Fibroblast of skin of left quadriceps (primary cell): ENCODE measurements at places on chromosomes 16 and 17.

DNA sequence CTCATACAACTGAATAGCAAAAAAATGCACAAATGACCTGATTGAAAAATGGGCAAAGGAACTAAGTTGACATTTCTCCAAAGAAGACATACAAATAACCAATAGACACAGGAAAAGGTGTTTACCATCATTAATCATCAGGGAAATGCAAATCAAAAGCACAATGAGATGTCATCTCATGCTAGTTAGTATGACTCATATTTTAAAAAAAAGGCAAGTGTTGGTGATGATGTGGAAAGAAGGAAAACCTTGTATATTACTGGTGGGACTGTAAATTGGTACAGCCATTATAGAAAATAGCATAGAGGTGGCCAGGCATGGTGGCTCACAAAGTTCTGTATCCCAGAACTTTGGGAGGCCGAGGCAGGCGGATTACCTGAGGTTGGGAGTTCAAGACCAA, 232.5 kb upstream of the ZFHX3 start:
- DNase-seq: no peak

- peak; percentile 11 for DNase-seq
Measured at GRCh38 chr17:64028874-64029464, 8.5 kb upstream of the ICAM2 start.

DNA sequence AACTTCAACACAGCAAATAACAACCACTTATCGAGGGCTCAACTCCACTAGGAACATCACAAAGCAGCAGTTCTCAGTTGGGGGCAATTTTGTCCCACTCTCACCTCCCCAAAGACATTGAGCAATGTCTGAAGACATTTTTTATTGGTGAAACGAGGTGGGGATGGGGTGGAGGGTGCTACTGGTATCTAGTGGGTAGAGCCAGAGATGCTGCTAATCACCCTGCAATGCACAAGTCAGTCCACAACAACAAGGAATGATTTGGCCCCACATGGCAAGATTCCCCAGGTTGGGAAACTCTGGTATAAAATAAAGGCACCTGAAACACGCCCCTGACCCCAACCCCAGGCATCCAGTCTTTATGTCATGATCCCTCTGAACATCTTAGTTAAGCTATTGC, 33.3 kb downstream of the TLE7 start:
- DNase-seq: no peak

- DNase-seq: no peak
Measured at GRCh38 chr17:77332034-77332971, 191.5 kb downstream of the SEC14L1 start.

DNA sequence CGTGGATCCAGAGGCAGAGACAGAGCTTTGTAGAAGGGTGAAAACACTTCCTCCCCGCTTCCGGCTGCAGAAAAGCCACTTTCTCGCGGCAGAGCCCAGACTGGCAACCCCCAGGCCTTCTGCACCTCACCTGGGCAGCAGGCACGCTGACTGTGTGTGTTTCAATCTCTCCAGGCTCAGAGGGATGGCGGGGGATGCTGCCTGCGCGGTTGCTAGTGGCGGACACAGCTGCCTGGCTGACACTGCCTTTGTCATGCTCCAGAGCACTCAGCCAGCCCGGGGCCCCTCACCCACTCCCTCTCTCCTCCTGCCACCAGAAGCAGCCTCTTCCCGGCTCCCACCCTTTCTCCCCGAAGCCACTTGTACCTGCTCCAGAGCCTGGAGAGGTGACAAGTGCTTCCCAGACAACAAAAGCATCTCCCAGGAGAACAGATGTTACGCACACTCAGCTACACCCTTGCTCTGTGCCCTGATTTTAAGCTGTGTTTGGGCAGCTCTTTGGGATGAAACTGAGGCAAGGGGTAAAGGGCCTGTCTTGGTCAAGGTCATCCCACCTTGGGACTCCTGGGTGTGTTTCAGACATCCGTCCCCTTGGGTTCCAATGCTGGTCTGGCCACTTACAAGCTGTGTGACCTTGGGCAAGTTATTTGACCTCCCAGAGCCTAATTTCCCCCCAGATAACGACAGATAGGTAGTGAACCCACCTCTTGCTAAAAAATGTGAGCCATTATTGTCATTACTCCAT, 9.2 kb upstream of the GLIS2 start:
- DNase-seq: no peak

DNA sequence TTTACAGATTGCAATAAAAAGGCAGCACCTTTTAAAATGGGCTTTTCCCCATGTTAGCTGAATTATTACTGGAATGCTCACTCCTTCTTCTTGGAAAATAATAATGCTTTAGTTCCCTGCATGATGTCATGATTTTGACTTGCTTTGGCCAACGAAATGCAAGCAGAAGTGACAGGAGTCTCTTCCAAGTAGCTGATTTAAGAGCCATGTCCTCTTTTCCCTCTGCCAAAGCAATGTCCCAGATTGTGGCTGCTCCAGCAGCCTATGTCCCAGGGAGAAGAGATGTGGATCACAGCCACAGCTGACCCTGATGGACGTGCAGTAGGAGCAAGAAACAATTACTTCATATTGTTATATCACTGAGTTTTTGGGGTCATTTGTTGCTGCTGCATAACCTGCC, 246.6 kb downstream of the HAPSTR1 start:
- DNase-seq: no peak

DNA sequence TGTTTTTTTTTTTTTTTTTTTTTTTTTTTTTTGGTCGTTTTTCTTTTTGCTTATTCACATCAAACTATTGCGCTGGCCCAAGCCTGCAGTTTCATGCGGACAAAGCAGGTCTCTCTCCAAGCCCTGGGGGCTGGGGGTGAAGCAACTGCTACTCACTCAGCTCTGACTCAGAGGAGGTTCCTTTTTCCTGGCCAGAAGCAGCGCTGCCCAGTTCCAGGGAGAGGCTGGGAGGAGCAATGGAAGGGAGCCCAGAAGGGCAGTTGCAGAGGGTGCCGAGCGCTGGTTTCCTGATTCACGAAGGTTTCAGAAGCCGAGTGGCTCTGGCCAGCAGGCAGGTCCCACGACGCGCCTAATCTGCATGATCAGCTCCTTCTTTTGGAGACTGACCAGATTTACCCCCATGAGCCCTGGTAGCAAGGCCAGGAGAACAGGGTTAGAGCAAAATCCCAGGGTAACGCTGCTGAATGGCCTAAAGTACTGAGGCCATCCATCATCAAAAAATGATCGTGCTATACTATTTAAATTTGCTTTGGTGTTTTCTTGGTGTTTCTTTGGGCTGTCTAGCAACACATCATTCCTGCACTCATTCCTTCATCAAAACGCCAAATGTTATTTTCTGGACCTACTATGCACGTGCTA, 144.7 kb upstream of the SOX9 start:
- DNase-seq: peak; percentile 63

DNA sequence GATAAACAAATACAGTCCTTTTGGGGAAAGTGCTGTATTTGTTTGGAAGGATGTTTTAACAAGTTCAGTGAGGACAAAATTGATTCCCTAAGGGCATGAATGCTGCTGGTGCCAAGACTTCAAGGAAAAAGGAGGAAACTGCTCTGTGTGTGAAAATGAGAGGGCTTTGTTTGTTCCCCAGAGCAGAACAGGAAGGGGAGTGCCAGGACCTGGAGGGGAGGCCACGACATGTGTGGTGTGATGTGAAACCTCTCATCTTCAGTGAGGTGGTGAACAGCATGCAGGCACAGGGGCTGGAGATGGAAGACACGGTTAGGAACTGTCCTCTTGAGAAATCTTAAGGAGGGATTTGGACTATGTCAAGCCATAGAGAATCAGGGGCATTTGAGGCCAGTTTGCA, 46.6 kb upstream of the GRIN2A start:
- no peak for DNase-seq

GRCh38 chr17:45081047-45081703, 20.1 kb downstream of the NMT1 start:
- no peak for DNase-seq

GRCh38 chr16:48326915-48327314, 58.3 kb downstream of the SIAH1 start:
- DNase-seq: no peak

GRCh38 chr16:79267781-79268180, 332.8 kb downstream of the MAF start:
- no peak for DNase-seq

DNA sequence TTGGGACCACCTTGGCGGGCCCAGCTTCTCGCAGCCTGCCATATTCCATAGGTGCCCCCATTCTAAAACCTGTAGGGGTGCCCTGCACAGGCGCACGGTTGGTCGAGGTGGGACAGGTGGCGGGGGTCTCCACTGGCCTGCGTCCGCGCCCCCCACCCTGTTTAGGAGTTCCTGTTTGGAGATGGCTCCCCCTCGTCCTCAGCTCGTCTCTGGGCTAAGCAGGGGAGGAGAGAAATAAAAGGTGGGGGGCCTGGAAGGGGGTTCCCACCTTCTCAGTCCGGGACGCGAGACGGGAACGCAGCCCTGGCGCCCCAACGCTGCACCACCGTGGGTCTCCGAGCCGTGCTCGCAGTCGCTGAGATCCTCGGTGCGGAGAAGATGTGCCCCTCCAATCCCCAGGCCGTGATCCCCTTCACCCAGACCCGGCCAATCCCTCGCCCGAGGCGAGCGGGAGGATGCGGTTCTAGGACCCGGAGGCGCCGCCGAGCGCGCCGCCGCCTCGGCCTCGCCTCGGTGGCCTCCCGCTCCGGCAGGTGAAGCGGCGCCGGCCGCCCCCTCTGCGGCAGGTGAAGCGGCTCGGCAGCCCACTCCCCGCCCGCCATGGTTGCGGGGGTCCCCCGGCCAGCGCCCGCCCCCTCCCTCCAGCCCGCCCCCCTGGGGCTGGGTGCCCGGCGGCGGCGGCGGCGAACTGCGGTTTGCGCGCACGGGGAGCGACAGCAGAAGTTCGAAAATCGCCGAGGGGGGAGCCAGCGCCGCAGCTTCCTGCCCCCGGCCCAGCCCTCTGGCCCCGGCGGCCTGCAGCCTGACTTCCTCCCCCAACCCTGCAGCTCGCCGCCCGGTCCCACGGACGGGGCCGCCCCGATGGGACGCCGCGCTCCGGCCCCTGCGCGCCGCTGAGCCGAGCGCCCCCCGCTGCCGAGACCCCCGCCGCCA, at the start of gene FMNL1:
Gene FMNL1 (plus strand): TSS at position 805 of the 933 bp plus-strand sequence. CDS start 240 bp downstream, outside the sequence.
- DNase-seq: no peak

DNA sequence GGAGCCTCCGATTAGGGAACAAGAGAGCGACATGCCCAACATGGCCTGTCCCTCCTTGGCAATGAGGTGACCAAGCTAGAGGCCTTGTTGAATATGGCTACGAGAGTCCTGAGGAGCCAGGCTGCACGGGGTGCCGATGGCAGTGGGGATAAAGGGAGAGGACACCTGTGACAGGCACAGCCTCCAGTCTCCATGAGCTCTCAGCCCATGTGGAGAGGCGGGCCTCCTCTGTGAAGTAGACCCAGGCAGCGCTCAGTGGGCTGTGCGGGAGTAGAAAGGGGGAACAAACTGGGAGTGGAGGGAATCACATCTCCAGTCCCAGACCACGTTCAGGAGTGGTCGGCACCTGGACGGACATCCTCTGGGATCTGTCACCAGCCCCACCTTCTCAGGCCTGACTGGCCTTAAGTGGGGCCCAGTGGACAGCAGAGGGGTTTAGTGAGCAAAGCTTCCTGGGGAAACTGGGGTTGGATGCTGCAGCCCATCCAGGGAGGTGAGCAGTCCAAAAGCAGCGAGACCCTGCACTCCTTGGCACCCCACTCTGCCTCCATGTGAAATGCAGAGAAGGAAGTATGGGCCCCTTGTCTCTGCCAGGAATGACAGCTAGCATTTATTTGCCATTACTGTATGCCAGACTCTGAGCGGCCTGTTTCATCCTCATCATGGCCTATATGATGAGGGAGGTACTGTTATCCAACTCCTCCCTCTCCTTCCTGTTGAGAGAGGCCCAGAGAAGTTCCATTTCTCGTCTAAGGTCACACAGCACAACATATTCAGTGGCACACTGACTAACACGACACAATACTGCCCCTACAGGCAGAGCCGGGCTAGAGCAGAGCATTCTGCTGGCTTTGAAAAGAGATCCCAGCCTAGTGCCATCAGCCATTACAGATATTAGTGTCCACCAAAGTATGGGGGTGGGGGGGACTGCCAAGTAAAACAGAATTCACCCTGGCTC, 4.5 kb upstream of the TMEM92 start:
- peak; percentile 68 for DNase-seq

- DNase-seq: no peak
Measured at GRCh38 chr16:56608876-56609462, 585 bp downstream of the MT2A start.

DNA sequence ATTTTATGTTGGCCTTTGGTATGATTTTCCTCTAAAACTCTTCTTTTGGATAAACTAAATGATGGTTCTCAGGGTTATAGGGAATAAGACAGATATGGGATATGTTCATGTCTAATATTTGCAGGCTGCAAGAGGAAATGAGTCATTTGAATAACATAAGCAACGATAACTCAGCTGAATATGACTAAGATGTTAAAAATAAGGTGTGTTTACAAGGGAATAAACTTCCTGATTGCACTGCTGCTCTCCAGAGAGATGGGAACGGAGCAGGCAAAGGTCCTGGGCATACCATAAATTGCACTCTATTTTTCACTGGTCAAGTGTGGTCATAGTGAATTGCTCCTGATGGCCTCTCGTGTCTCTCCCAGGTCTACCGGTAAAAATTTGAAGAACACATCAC, 666.2 kb downstream of the TOX3 start:
- DNase-seq: peak; percentile 46

DNA sequence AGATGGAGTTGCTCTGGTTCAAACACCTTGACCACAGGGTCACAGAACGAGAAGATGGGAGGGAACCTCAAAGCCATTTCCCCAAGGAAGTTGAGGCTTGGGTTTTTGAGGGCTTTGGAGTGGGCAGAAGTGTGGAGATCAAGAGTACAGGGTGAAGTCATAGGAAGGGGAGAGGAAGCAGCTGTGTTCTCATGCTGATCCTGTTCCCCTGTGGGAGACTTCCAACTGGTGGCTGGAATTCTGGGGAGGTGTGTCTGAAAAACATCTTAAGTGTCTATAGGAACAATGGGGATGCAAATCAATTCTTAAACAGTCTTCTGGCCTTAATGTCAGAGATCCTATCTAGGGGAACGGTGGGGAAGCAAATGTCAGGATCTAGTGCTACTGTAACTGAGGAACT, 38.8 kb upstream of the HSBP1 start:
- no peak for DNase-seq

DNA sequence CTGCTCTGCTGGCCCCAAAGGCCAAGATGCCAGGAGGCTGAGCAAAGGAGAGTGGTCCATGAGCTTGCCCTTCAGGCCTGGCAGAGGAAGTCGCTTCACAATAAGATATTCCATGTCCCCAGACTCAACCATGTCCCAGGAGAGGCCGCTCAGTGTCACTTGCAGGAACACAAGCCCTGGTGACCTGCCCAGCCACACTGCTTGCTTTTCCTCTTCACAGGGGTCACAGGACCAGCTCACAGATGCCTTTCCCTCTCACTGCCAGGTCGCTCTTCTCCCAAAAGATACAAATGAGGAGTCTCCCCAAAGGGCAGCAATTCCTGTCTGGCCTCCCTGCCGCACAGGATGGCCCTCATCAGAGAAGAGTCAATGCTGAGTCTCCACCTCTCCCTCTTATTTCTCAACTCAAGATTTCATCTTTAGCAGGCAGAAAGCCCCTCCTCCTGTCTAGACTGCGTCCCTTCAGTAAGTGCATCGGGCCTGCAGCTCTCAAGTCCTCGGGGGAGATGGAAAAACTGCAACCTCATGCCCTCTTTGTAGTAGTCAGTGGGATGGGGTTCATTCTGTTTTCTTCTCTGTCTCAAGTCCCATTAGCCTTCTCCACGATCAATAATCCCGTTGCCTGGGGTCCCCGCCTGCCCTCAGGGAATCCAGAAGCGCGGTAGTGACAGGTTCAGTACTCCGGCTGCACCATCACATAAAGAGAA, 5.0 kb downstream of the JUP start:
- no peak for DNase-seq
